Stromal cell of bone marrow (primary cell): ENCODE measurements at places on chromosomes 1 and 21.
A peak's percentile ranks its signal among the peaks of the same experiment; 100 is the strongest.

GRCh38 chr21:31887391-31887841, 14.6 kb downstream of the HUNK start:
- DNase-seq: no peak

DNA sequence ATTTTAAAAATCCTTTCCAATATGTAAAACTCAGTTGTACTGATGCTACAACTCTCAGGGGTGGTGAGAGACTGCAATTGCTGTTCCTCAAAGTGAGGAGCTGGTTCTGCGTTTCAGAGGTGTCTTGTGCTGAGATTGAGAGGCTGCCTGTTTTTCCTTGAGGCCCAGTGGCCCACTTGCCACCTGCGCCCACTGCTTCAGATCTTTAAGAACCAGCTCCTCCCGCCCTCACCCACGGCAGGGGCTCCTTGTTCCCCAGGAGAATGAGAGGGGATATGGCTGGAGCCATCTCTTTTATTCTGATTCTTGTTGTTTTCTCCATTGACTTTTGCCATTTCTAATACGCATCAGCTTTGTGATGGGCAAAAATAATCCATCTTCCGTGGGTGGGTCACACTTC, 45.5 kb downstream of the EVA1C start:
- DNase-seq: no peak

GRCh38 chr1:228917755-228918154, 182.5 kb downstream of the RHOU start:
- DNase-seq: no peak

DNA sequence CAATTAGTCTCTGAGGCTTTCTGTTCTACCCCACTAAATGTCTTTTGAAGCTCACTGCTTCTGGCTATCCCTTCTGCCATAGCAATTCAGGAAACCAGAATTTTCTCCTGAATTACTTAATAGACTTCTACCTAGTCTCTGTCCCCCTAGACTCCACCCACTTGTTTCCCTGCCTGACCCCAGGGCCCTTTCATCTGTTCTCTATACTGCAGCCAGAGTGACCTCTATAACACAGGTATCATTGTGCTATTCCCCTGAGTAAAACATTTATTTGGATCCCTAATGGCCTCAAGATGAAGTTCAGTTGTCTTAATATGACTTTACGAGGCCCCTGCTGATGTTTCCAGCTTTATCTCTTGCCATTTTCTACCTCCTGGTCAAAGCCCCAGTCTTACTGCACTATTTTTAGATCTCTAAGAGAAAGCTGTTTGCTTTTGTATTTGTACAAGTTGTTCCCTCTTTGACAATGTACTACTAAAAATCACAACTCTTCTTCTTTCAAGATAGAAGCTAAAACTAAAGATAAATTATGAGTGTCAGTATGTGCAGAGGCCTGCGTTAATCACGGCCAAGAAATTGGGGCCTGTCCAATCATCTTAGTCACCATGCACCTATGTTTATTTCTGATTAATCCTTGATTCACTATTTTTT, 54.5 kb downstream of the ATP1B1 start:
- DNase-seq: no peak

- no peak for DNase-seq
These were observed 10.2 kb downstream of the PRXL2B start for GRCh38 chr1:2596530-2597333.

GRCh38 chr1:56491441-56491840, 87.9 kb downstream of the PLPP3 start:
- DNase-seq: peak; percentile 43

GRCh38 chr1:236013330-236013729, 51.6 kb downstream of the NID1 start:
- DNase-seq: no peak

DNA sequence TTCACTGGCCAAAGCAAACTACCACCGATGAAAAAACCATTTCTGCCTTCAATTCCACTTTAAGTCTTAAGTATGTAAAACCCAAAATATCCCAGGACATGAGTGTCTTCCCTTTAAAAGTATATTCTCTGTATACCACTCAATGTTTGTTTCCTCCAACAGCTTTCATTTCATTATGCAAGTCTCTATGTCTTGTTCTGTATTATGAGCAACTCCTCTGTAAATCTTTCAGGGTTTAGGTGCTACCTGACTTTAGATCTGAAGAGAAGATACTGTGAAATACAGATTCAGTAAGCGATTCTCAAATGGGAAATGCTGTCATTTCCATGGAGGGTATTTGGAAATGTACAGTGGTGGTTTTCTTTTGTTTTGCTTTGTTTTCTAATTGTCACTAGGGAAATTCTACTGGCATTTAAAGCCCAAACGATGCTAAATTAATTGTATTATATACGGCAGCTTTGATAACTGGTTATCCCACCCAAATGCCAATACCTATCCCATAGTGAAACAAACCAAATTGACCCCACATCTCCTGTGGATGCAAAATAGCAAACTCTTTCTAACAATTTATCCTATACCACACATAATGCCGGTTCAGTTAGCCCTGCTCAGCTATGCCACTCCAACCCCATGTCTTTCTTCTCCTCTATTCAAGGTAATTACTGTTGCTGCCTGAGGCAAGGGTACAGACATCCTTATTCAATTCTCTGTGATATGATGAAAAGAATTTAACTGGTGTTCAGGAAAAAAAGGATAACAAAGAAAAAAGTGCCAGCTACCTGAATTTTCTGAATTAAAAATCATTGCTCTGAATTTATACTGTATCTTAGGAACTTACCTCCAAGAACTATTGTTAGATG, 182.8 kb downstream of the EIF4G3 start:
- DNase-seq: no peak

DNA sequence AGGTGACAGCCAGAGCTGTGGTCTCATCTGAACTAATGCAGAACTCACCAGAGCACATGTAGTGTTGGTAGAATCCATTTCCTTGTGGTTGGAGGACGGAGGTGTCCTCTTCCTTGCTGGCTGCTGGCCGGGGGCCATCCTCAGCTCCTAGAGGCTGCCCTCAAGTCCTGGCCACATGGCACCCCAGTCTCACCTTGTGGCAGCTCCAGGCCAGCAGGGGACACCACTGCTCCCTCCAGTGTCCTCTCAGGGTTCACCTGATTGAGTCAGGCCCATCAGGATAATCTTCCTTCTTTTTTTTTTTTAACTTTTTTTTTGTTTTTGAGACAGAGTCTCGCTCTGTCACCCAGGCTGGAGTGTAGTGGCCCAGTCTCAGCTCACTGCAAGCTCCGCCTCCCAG, 2.9 kb downstream of the KCNE1 start:
- no peak for DNase-seq

DNA sequence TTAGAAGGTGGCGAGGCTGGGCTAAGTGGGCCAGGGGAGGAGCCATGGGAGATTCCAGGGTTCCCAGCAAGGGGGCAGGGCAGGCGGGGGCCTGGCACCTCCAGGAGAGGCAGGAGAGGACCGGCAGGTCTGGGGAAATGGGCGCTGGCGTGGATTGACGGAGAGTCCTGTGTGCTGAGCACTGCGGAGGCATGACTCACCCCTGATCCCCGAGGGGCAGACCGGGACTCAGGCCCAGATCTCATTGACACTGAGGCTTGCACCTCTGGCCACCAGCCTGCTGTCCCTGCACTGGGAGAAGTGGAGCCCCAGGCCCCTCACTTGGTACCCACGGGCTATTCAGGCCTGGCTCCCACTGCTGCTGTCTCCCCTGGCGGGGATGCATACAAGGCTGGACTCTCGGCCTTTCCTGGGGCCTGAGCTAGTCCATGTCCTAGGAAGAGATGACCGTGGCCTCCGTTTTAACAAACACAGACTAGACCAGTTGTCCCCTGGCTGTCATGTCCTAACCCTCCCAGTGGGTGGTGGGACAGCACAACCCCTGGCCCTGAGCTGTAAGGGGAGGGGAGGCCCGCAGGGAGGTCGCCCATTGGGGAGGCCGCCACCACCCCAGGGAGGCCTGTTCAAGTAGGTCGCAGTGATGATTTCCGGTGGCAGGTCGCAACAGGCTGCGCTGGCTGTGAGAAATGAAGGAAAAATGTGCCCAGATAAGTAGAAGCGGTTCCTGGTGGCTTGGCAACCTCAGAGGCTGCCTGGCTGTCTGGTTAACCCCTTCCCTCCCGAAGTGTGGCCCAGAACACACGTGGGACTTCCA, 39.7 kb downstream of the RIPK4 start:
- DNase-seq: peak; percentile 67

GRCh38 chr1:234018816-234019215, 114.3 kb downstream of the SLC35F3 start:
- no peak for DNase-seq

- DNase-seq: no peak
These were observed 23.7 kb upstream of the TIAM1 start for GRCh38 chr21:31367801-31368200.

- DNase-seq: no peak
These were observed 222.6 kb upstream of the KIAA0040 start for GRCh38 chr1:175415129-175415712.

GRCh38 chr1:165492845-165493373, 48.0 kb upstream of the RXRG start:
- DNase-seq: no peak

DNA sequence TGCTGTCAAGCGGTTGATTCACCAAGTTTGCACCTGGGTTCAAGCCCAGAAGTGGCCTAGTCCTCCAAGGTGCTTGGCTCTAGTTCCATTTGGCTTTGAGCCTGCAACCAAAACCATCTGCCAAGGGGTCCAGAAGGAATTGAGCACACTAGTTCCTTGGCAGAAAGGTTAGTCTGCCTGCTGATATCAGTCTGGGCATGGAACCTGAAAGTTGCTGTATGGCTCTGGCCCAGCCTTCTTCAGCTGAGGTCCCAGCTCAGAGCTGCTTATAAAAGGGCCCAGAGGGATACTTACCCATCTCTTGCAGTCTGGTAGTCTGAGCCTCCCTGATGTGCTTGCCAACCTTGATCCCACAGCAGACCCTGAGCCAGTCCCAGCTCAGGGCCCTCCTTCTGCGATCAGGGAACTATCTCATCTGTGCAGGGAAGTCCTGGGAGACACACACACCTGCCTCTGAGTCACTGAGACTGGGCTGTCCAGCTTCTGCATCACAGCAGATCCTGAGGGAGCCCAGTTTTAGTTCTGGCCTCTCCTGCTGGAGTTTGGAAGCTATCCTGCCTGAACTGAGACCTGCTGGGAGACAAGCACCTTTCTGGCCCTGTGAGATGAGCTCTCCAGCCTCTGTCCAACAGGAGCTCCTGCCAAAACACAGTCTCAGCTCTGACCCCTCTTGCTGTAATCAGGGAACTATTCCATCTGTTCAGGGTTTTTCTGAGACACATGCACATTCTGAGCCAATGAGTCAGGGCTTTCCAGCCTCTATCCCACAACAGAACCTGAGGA, 75.8 kb downstream of the CTH start:
- peak; percentile 57 for DNase-seq

- no peak for DNase-seq
These were observed 170.4 kb upstream of the KCNK2 start for GRCh38 chr1:214912127-214912526.

GRCh38 chr1:224867715-224868114, 61.8 kb upstream of the DNAH14 start:
- no peak for DNase-seq

DNA sequence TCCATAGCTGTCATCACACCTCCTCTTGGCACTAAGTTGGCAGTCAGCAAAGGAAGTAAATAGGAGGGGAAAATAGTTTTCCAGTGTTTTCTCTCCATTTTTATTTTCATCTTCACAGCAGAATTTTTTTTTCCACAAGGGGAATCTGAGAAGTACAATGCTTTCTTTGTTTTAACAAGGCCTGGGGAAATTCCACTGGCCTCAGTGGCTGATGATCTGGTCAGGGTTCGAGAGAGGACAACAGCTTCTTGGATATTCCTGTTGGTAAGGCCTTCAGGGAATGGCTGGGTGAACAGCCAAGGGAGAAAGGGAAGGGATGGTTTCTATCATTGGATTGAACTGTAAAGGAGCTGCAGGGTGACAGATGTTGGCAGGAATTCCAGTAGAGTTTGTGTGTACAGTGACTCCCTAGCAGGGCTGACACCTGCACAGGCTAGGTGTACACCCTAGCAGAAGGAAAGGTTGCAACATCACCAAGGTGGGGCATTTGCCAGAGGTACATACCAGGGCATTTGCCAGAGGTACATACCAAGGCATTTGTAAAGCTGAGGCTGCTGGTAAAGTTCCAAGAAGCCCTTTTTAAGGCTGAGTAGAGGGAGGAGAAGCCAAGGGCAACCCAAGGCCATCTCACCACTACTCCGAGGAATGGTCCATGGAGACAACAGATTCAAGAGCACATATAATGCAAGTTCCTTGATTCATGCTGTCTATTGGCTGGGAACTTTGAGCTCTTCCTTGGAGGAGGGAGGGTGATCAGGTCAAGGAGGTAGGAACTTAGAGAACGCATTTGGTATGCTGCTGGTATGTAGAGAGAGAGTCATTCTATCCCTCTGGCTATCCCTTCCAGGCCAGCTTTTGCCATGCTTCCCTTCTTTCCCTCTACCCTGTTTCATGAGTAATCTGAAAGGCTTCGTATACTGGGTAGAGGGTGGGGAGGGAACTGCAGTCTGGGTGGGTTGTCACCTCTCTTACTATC, 3.1 kb downstream of the GJA5 start:
- no peak for DNase-seq

DNA sequence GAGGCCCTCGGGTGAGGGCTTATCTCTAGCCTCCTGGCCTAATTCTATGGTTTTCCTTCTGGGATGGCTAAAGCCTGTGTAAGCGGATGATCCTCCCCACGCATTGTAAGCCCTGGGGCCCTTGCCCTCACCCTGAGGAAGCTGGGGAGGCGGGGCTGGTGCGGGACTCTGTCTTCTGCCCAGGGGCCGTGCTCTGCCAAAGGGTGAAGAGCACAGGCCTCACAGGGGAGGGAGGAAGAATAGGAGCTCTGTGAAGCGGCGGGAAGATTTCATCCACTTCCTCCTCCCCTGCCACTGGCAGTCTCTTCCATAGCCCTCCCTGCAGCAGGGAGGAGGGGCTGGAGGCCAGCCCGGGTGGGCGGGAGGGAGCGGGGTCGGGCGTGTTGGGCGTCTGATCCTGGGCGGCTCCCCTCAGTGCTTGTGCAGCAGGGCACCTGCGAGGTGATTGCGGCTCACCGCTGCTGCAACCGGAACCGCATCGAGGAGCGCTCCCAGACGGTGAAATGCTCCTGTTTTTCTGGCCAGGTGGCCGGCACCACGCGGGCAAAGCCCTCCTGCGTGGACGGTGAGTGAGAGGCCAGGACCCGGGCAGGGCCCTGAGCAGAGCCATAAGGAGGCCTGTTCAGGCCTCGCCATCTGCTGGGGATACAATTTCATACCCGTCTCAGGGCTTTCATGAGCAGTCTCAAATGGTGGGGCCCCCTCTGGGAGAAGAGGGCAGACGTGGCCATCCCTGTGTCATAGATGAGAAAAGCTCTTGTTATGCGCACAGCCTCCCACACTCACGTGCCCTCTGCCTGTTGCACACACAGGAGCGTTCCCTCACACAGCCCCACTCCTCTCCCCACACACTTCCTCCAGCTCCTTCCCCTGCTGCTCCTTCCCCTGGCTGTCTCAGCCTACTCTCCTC, 7.7 kb upstream of the PPM1J start:
- no peak for DNase-seq
